A549 treated with Mapracorat at 1 μM for 4 hours (cell line): ENCODE measurements at places on chromosomes 2 and 18. TPM values are rescaled to one million over a fixed set of nuclear protein-coding genes. Genes with fewer than 3 reads are reported as not detected.

Gene DIPK1C
- not detected in 5 replicates for total RNA-seq

Gene PRSS56
- 0.07 to 0.21 TPM (median 0.12 TPM) in 5 replicates for total RNA-seq

Gene NEU4
- total RNA-seq: 0.10 to 0.42 TPM (median 0.21 TPM) in 5 replicates

Gene POTEC
- total RNA-seq: not detected in 5 replicates

Gene UPP2
- not detected in 5 replicates for total RNA-seq

Gene EVX2
- not detected in 5 replicates for total RNA-seq

Gene CRACDL
- 2.5 to 3.8 TPM (median 2.8 TPM) in 5 replicates for total RNA-seq

Gene CYP1B1
- total RNA-seq: 3.9 to 4.9 TPM (median 4.2 TPM) in 5 replicates

Gene SPEG
- total RNA-seq: 6.6 to 11.2 TPM (median 7.6 TPM) in 5 replicates

Gene PLEKHH2
- total RNA-seq: 1.4 to 2.5 TPM (median 1.7 TPM) in 5 replicates

Gene UCN
- 0.30 to 2.8 TPM (median 1.4 TPM) in 5 replicates for total RNA-seq

Gene TMEM169
- total RNA-seq: 0.25 to 0.59 TPM (median 0.29 TPM) in 5 replicates

Gene GKN1
- 0.30 to 1.00 TPM (median 0.56 TPM) in 5 replicates for total RNA-seq

Gene FER1L5
- total RNA-seq: not detected in 5 replicates

Gene RTKN
- 18.9 to 25.9 TPM (median 23.9 TPM) in 5 replicates for total RNA-seq

Gene FAM237A
- total RNA-seq: not detected in 5 replicates

Gene RAB31
- 18.1 to 24.3 TPM (median 22.0 TPM) in 5 replicates for total RNA-seq

Gene B4GALT6
- 4.4 to 6.6 TPM (median 5.7 TPM) in 5 replicates for total RNA-seq

Gene EEF1B2
- 1,032 to 1,246 TPM (median 1,058 TPM) in 5 replicates for total RNA-seq

Gene SIX2
- 0.96 to 1.4 TPM (median 1.2 TPM) in 5 replicates for total RNA-seq

Gene RAMP1
- total RNA-seq: not detected in 5 replicates

Gene CYS1
- total RNA-seq: 1.1 to 2.0 TPM (median 1.5 TPM) in 5 replicates

Gene CCDC85A
- total RNA-seq: 0.22 to 0.27 TPM (median 0.24 TPM) in 5 replicates

Gene GPBAR1
- total RNA-seq: 0.09 to 0.42 TPM (median 0.28 TPM) in 5 replicates

Gene CROCC2
- not detected in 5 replicates for total RNA-seq

Gene DSC2
- total RNA-seq: 0.75 to 1.2 TPM (median 1.0 TPM) in 5 replicates

Gene MC4R
- not detected in 5 replicates for total RNA-seq
